ENCODE measurements at places on chromosomes 11 and 22.

DNA sequence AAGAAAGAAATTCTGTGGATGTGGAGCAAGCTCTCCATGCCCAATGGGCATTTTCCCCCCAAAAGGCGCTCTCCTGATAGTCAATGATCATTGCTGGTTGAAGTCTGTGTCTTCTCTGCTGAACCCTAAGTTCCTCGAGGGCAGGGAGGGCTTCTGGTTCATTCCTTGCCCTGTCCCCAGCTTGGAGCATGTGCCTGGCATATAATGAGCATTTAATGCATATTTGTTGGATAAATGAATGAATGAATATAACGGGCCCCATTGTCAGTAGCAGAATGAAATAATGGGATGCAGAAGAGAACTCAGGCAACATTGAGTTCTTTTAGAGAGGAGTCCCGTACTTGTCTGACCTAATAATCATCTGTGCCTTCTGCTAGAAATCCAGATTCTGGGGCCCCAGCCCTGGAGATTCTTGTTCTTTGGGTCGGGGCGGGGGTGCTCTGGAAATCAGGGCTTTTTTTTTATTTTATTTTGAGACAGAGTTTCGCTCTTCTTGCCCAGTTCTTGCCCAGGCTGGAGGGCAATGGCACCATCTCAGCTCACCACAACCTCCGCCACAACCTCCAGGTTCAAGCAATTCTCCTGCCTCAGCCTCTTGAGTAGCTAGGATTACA is 64.4 kb downstream of the CD82 start:
- DNase-seq = no peak

- no peak for DNase-seq
These were observed 25.0 kb upstream of the NELL1 start for GRCh38 chr11:20644360-20644759.

DNA sequence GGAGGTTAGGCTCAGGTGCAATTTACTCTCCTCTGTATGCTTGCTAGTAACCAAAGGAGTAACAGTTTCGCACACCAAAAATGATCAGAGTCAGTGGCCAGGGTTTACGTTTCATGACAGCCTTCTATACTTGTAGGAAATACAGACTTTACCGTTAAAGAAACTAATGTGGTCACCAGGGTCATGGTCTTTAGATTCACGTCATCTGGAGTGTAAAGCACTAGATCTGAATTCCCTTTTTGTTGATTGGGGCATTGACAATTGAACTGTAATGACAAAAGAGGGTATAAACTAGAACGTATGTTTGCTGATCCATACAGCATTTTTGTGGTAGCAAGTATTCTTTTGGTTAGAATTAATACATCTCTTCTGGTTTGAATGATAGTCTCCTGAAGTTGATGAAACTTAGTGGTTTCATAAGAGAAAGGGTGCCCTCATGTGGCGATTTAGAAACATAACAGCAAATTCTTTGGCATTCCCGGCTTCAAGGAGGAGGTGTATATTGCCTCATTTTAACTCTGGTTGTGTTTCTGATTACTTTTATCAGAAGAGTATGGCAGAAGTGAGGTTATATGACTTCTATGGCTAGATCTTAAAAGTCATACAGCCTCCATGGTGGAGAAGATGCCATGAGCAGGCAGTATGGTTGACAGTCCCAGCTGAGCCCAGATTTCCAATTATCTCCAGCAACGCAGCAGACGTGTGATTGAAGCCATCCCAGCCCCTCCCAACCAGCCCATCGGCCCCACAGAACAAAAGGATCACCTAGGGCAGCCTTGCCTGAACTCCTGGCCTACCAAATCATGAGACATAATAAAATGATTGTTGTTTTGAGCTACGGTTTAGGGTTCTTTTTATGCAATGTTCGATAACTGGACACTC is 35.1 kb downstream of the MMP7 start:
- DNase-seq = peak; percentile 77

DNA sequence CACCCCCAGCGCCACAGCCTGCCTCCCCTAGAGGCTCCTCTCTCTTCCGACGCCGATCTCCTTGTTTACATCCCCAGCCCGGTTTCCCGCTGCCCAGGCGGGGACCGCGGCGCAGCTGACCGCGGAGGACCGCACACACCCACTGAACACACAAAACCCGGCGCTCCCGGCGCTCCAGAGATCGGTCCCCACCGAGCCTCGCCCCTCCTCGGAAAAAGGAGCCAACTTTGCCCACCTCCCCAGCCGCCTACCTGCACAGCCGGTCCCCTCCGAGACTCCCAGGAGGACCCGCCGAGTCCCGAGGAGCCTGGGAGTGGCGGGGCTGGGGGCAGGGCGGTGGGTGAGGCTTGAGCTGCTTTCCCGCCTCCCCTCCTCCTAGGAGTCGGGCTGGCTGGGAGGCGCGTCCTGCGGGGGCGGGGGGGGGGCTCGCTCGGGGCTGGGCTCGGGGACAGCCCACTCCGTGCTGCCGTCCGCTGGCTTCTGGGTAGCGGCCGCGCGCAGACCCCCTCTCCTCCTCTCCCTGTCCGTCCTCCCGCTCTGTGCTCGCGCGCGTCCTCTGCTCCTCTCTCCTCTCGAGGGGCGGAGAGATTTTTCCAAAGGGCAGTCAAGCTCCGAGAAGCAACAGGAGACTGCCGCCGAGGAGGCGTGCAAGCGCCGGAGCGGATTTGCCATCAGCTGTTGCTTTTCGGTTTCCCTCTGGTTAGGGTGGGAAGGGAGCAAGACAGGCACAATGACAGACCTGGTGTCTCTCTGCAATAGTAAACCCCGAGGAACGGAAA is at the start of gene FXYD6:
FXYD6 (minus strand) TSS at position 318 of the 779 bp plus-strand sequence. CDS start 33,882 bp downstream, outside the sequence.
- DNase-seq = no peak

DNA sequence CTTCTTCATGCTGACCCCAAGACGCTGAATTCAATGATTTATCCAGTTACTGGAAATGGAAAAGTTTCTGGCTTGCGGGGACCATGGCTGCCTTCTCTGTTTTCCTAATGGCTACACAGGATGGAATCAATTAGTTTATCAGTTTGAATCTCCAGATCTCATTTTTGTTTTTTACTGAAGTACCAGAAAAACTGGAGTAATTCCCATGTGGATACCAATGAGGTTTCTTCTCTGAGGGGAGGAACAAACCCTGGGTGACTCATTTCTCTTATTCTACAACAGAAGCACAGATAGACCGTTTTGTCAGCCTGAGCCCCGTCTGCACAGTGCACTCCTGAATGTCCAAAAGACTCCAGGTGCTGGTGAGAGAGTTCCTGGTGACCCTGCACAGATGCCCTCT is 3.4 kb downstream of the ZNF195 start:
- DNase-seq = no peak

DNA sequence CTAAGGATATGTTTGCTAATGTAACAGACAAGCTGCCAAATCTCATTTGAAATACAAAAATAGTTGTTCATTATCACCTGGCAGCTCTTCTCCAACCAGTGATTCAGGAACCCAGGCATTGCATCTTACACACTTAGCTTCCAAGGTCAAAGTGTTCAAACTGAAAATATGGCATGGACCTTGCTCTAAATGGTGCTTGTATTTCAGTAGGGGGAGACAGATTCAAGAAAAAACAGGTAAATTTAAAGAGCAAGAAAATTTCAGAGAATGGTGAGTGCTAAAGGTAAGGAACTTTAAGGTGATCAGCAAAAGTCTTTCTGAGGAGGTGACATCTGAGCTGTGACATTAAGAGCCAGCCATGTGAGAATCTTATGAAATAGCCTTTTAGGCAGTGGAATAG is 82.8 kb upstream of the E2F8 start:
- DNase-seq = no peak
